ENCODE measurements at places on chromosomes 3 and 15.
A peak's percentile ranks its signal among the peaks of the same experiment; 100 is the strongest.

- DNase-seq = no peak
These were observed 17.9 kb downstream of the CAPN7 start for GRCh38 chr3:15223685-15224572.

- no peak for DNase-seq
These were observed 35.0 kb downstream of the ACAP2 start for GRCh38 chr3:195407531-195408409.

DNA sequence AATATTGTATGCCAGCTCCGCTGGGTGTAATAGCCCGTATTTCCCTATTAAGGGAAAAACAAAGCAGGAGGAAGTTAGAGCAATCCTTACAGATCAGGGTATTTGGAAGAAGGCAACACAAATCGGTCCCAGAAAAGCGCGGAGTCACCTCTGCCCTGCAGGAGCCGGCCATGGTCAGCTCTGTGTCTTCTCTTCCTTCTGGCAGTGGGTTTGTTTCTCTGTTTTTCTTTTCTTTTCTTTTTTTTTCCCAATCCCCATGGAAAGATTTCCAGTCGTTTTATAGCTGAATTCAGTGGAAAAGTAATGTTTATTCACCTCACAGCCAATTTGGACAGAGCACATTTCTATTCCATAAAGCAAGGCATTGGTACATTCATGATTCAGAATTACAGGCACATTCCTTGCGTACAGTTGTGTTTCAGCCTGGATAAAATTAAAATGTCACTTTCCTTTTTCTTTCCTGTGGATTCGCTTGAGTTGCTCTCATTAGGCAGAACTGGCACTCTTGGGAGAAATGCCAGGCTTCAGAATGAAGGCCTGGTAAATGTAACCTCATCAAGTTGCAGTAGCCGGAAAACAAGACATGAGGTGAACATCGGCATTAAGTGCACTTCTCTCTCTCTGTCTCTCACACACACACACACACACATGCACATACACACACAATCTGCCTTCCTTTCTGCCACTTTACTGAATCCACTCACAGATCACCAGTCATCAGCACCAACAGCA lies 204.5 kb upstream of the UBE2E1 start:
- DNase-seq = no peak

DNA sequence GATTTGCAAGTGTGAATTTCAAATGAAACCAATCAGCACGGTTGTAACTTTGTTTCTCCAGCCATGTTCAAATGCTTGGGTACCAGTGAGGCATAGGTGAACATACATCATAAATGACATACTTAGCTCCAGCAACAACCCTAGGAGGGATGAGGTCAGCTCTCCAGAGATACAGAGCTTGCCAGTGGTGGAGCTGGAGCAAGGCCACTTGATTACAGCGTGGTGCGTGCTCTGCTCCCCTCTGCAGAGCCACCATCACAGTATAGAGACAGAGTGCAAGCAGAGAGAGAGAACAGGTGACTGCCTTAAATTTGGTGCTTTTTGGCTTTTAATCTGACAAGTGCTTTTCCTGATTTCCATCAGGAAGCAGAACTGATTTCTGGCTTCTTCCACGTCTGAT lies 275.1 kb downstream of the PDZRN3 start:
- DNase-seq = no peak

DNA sequence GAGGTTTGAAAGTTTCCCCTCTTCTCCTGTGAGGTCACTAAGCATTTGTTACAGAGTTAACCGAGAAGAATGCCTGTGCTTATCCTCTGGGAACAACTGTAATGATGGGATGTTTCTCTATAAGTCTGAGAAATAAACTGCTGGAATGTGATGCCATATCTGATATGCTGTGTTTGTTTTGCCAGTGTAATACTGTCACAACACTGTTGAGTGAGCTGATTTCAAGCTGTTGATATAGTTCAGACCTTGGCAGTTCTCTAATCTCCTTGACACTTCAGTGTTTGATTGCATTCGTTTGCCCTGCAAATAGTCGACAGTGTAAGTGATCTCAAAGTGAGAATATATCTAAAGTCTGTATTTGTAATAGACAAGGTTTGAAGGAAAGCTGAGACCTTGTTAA lies 73.3 kb downstream of the PTPRG start:
- DNase-seq = no peak

DNA sequence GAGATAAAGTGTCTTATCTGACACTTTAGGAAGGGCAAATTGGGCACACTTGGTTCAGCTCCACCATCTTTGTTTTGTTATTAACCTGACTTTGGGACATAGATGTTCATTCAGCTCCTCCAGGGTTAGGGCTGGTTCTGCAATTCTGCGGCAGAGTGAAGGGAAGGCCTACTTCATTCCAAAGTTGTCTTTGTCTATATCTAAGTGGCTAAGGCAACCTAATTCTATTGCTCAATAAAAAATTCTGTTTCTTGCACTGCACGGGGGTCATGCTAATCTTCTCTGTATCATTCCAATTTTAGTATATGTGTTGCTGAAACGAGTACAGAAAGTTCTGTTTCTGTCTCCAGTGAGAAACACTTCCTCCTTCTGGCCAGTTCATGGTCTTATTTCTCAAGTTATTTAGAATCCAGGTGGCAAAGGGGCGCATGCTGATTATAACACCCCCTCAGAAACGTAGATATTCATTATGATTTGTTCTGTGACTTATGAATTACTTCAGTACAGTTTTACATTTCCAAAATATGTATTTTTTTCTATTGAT lies 53.5 kb downstream of the PFN2 start:
- no peak for DNase-seq

DNA sequence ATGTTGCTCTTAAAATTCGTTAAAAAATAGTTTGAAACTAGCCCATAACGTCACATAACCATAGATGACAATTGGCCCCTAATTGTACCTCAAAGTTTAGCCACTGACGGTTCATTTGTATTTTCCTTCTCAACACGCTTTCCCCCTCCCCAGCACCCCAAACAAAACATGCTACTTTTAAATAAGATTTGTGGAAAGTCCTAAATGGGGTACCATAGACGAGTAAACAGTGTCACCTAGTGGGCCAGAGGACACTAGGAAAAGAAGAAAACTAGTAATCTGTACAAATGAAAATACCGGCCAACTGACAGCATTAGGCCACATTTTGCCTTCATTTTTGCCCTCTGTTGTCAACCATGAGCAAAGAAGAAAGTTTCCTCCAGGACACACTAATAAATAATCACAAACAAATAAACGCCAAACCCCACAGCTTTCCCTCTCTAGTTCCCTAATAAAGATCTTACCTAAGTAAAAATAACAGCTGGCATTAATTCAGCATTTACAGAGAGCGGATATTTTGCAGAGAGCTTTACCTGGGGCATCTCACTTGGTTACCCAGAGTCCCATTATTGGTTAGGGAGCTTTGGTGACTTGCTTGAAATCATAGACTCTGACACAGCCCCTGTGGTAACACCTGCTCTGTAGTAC lies 175.1 kb upstream of the ATP11B start:
- no peak for DNase-seq

DNA sequence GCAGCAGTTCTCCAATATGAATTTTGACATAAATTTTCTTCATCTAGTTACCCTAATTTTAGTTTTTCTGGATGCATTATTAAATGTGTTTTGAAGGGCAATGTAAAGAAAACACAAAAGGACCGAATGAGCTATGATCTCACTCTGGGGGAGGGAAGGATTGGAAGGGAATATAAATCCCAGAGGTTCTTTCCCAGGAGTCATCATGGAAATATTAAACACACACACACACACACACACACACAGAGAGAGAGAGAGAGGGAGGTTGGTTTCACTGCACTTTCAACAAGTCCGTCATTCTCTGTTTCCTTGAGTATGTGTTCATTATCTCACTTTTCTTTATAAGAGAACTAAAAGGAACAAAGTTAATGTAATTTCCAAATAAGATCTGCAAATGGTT lies 70.7 kb upstream of the DCBLD2 start:
- DNase-seq = no peak

GRCh38 chr15:57259568-57260040 lies 116.7 kb upstream of the CGNL1 start:
- peak; percentile 92 for DNase-seq

GRCh38 chr3:13214847-13215472 lies 141.7 kb upstream of the IQSEC1 start:
- DNase-seq = no peak

DNA sequence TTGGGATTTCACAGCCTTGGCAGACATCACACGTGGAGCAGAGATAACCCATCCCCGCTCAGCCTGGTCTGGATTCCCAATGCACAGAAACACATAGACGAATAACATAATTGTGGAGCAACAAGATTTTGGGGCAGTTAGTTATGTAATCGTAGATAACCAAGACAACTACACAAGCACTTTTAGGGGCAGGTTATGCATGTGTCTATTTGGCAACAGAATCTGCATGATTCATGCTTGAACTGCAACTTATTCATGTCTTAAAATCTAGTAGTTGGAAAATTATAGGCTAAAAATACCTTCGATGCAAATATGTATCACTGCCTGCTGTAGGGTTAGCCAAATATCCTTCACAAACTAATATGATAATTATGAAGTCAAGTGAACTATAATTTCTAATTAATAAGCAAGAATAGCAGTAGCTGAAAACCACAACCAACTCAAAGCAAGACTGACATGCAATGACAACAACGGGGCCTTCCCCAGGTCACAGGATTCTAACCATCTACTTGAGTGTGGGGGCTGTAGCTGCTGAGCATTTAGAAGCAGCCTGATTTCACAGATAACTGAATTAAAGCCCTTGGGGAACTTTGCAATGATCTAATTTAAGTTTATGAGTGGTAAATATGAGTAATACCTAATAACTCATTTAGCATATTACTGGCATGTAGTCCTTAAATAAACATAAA lies 31.1 kb downstream of the DGKG start:
- no peak for DNase-seq

DNA sequence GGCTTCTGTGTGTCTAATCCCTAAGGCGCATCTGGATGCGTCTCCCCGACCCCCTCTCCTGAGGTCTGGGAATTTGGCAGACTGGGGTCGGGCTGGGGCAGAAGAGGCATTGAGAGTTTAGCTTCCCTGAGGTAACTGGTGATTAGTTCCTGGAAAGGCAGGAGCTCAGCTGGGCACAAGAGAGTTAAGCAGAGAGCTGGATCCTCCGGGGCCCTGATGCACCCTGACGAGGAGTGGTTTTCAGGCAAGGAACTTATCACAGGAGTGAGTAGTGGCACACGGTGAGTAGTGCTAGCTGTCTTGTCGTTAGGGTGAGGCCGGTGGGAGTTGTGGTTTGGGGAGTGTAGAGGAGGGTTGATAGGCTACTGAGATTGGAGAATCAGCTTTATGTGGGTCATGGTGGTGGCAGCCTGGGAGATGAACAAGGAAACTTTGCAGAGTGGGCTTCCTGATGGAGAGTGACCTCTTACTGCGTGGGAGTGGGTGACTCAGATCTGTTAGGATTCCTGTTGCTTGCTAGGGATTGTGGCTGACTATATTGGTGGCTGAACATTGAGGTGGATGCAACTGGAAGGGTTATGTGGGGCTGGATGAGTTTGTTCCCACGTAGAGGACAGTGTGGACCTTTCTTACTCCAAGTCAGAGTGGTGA lies 897 bp downstream of the RAD54L2 start:
- DNase-seq = no peak

- DNase-seq = no peak
These were observed 56.5 kb downstream of the MCTP2 start for GRCh38 chr15:94287794-94288246.

- DNase-seq = peak; percentile 34
These were observed 8.4 kb upstream of the CA12 start for GRCh38 chr15:63389902-63390670.

- no peak for DNase-seq
These were observed 93.3 kb upstream of the HACD2 start for GRCh38 chr3:123678108-123678511.

- no peak for DNase-seq
These were observed 21.7 kb upstream of the ARID3B start for GRCh38 chr15:74519311-74519710.

- no peak for DNase-seq
These were observed 31.8 kb upstream of the ANP32A start for GRCh38 chr15:68852461-68852860.

DNA sequence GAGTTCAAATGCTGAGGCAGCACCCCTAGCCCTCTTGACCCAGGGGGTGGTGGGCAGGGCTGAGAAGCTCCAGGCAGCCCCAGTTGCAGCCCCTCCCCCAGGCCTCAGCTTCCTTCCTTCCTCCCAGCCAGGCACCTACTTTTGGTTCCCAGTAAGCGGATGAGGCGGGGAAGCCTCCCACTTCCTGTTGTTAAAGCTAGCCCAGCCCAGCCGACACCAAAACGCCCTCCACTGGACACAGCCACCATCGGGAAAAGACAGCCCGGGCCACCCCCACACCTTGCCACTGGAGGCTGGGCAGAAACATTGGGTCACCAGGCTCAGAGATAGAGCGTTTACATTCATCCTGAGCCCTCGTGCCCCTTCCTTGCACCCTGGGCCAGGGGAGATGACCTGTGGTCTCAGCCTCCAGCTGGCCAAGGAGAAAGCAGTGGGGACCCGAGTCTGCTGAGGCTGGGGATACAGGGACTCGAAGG lies 3.5 kb downstream of the DUSP7 start:
- DNase-seq = no peak

- no peak for DNase-seq
These were observed 13.9 kb downstream of the STAC start for GRCh38 chr3:36394176-36394575.

DNA sequence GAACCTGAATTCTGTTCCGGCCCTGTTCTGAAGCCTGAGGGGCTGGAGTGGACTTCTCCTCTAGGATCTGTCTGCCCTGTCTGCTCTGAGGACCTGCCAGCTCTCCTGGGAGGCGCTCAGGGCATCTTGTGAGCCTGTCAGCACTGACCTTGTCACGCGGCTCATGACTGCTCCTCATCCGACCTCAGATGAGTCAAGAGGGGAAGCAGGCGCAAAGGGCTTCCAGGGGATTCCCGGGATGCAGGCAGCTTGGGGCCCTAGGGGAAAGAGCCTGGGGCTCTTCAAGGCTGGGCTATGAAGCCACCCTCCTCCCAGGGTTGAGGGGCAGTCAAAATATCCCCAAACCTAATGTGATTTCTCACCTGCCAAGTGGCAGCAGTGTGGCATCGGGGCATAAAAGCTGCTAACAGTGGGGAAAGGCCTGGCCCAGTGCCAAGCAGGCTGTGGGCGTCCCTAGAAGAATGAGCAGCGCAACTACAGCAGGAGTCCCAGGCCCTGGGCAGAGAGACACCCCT lies 27.6 kb upstream of the ANKDD1A start:
- DNase-seq = no peak

DNA sequence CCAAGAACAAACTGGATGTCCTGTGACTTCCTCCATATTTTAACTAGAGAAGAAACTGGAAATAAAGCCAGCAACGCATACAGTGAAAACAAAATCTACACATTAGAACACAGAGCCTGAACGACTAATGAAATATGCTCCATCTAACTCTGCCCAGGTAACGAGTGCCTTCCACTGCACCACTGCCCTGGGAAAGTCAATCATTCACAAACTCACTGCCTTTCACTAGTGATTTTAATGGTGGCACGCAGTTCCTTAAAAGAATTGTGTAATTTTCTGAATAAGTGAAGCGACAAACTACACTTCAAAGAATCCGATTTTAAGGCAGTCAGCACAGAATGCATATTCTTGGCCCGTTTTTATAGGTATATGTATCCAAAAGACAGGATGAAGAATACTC lies 416.0 kb downstream of the SHQ1 start:
- DNase-seq = no peak

- no peak for DNase-seq
These were observed 79.6 kb downstream of the TP63 start for GRCh38 chr3:189710620-189711402.
